NCI-H446 treated with DMSO at 0.1 percent for 48 hours (cell line): ENCODE measurements at places on chromosomes 7 and 10.

DNA sequence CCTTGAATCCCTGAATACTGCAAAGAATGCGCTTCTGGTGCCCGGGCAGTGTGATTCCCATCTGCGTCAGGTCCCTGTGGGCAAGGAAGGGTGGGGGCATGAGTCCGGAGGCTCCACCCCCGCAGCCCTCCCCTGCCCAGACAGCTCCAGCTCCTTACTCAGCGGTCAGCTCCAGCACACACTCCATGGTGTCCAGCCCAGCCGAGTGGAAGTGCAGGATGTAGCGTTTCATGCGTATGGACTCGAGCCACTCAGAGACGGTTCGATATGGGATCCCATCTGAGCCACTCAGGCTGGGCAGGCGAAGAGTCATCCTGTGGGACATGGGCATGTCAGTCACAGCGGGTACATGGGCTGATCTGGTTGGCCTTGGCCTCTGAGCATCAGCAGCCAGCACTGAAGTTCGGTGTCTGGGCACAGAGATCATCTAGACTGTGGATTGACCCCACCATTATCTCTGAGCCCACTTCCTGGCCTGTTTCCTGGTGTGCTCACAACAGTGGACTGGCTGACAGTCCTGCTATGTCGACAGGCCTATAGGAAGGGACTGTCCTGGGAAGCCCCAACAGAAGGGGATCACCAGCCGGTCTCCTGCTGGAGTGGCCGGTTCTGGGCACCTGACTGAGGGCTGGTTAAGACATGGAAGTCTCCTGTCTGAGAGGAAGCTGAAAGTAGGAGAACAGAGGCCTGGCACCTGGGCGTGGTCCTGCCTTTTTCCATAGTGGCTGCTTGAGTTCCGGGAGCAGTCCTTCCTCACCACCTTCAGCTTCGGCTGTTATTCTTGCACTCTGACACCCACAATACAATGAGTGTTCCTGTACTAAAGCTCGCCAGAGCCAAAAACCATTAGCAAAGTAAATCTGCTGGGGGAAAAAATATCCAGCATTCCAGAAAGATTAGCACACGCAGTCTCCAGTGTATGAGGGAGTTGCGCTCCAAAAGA, 10.6 kb downstream of the ZYX start:
- no peak for DNase-seq

- no peak for DNase-seq
These were observed 116.8 kb downstream of the ETV1 start for GRCh38 chr7:13872709-13873108.

- DNase-seq = no peak
These were observed 129.8 kb downstream of the FRMD4A start for GRCh38 chr10:14200698-14201544.

- no peak for DNase-seq
These were observed 151.5 kb downstream of the CSTF2T start for GRCh38 chr10:51547941-51548340.

GRCh38 chr10:7424919-7425318, 14.1 kb upstream of the SFMBT2 start:
- no peak for DNase-seq

GRCh38 chr7:128835231-128835751, 5.1 kb downstream of the FLNC start:
- DNase-seq = no peak

GRCh38 chr7:127928852-127929251, 102.4 kb downstream of the LRRC4 start:
- DNase-seq = no peak

DNA sequence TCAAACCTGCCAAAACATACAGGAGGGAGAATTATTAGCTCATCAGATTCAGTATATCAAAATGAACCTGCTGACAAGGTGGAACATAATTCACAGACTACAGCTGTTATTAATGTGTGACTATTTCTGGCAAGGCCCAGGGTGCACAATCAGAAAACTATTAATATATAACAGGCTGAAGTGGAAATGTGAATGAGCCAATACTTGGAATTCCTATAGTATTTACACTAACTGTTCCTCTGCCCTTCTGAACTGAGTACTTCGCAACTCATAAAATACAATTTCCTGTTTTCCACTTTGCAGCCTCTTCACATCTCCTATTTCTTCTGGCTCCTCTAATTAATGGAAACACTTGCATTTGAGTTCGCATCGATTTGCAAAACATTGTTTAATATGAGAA, 330.8 kb downstream of the DPP6 start:
- DNase-seq = no peak

DNA sequence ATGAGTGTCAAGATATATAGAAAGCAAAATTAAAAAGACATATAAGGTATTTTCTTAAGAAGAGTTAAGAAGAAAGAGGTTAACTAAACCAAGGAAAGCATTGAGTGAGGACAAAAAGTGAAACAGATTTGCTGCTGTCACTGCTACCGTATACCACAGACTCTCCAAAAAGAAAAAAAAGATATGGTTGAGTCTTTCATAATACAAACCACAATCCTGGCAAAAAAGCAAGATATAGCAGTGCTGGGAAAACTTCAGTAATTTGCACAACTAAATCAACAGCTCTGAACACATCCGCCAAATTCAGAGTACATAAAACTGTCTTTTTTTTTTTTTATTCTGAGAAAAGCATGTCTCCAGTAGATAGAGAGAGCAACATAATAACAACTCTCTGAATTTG, 114.7 kb downstream of the ETV1 start:
- DNase-seq = no peak

- DNase-seq = peak; percentile 5
These were observed 118.2 kb downstream of the JAZF1 start for GRCh38 chr7:28062197-28062991.

- no peak for DNase-seq
These were observed 12.3 kb upstream of the CYTH3 start for GRCh38 chr7:6284461-6285360.

GRCh38 chr7:14424675-14425074, 435.2 kb upstream of the ETV1 start:
- no peak for DNase-seq

DNA sequence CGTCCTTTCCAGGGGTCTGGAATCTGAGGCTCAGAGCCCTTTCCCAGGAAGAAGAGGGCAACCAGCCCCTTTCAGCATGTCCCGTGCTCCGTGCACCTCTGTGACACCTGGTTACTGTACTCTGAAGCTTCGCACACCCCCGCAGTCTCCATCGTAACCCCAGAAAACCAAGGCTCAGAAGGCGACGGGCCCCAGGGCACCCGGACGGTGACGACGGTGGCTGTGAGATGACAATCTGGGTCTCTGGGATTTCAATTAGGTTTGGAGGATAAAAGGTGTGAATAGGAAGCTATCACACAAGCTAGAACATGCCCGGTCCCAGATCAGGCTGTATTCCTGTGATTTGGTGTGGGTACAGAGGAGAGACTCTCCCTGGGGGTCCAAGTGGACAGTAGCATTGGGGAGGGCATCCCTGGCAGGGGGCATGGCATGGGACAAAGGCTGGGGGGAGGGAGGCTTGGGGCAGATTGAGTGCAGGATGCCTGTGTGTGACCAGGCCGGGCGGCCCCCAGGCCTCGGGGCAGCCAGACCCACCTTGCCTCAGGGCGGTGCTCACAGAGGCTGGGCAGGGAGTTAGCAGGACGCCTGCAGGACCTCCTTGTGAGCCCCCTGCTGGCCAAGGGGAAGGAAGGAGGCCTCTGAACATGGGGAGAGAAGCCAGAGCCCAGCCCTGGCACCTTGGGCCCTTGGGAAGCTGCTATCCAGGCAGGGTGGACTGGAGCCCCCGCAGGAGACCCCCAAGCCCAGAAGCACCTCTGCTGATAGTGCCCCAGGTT, 23.4 kb upstream of the PSMG3 start:
- DNase-seq = no peak

DNA sequence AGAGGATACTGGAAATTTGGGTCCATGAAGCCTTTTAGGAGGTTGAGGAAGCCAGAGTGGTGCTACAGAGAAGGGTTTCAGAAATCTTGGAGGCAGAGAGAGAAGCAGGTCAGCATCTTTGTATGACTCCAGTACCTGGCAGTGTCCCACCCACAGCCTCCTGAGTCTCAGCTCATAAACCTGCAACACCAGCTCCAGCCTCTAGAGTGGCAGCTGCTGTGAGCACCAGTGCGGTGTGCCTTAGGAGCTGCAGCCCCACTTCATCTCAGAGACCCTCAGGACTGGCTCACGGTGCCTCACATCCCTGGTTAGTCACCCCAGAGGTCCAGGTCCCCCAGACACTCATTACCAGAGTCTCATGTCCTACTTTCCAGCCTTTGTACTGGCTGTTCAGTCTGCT, 84.8 kb upstream of the PRKAR2B start:
- no peak for DNase-seq

- DNase-seq = no peak
These were observed 14.3 kb upstream of the NOM1 start for GRCh38 chr7:156935250-156935649.

GRCh38 chr10:4635883-4636282, 190.1 kb upstream of the AKR1E2 start:
- DNase-seq = no peak

DNA sequence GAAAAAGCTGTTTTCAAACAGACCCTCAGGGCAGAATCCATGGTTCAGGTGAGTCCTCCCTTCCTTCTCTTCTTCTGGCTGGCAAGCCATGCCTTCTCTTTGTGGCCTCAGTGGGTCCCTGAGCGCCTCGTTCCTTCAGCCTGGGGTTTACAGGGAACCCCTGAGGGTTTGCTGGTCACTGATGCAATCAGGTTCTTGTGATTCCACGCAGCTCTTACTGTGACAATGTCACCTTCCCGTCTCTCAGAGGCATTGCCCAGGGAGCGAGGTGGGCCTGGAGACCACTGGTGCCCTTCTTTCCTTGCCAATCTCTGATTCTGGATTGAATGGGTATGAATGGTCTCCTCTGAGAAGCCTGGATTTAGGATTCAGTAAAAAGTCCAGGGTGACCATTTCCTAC, 132.2 kb downstream of the ADARB2 start:
- no peak for DNase-seq

DNA sequence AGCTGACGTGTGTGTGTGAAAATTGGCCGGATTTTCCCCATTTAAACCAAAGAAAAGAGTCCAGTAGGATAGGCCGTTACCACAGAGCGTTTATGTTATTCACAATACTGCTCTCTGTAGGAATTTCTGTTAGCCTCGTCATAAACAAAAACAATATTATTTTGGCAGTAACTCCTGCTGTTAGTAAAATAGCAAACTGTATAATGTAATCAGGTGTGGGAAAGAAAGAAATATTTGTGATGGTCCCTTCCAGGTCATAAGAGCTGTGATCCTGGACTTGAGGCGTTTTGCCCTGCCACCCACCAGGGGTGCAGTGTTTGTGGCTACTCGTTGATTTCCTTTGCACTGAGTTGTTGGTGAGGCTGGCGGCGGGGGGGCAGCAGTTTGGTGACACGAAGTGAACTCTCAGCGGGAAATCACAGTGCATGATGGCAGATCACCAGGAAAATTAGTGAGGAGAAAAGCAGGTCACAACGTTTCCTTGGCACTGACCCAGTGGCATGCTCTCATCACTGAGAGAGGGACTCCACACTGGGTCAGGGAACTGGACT, 2.8 kb downstream of the EEPD1 start:
- DNase-seq = peak; percentile 26

- DNase-seq = peak; percentile 63
These were observed 370.8 kb downstream of the CDC14C start for GRCh38 chr7:49295146-49295545.

GRCh38 chr7:519484-520390, at the start of gene PDGFA:
PDGFA (minus strand) TSS chr7:519846; CDS start chr7:519001, 845 bp downstream.
- DNase-seq = no peak
